ENCODE measurements at places on chromosomes 2 and 18. TPM values are rescaled to one million over a fixed set of nuclear protein-coding genes. Genes with fewer than 3 reads are reported as not detected.

TGFA gene
- total RNA-seq, result 14.3 TPM

CCDC85A gene
- total RNA-seq, result 31.0 TPM

EN1 gene
- not detected for total RNA-seq

GNAL gene
- total RNA-seq, result 92.9 TPM

ITGB6 gene
- under 0.01 TPM for total RNA-seq

IL1R1 gene
- total RNA-seq, result 0.41 TPM

KCNG2 gene
- under 0.01 TPM for total RNA-seq

WDSUB1 gene
- total RNA-seq, result 22.4 TPM

GALNT14 gene
- total RNA-seq, result 10.2 TPM

ICOS gene
- not detected for total RNA-seq

GCG gene
- 0.41 TPM for total RNA-seq

ASXL3 gene
- 87.2 TPM for total RNA-seq

RAMP1 gene
- total RNA-seq, result 6.9 TPM

SERPINB3 gene
- total RNA-seq, result not detected

IRS1 gene
- total RNA-seq, result 11.8 TPM

SCYGR4 gene
- not detected for total RNA-seq

RGPD4 gene
- total RNA-seq, result not detected

CYP27A1 gene
- total RNA-seq, result 2.9 TPM

NEDD4L gene
- total RNA-seq, result 108 TPM

SULT1C4 gene
- total RNA-seq, result 4.5 TPM

IL1R2 gene
- not detected for total RNA-seq

SELENOI gene
- 63.6 TPM for total RNA-seq

BBS5 gene
- 12.6 TPM for total RNA-seq

ARHGAP15 gene
- 19.2 TPM for total RNA-seq

RFX8 gene
- 0.41 TPM for total RNA-seq

ASAP2 gene
- total RNA-seq, result 32.2 TPM

RNF152 gene
- 106 TPM for total RNA-seq

AP1S3 gene
- 2.0 TPM for total RNA-seq

RASGRP3 gene
- total RNA-seq, result 7.7 TPM

LBX2 gene
- not detected for total RNA-seq

STK11IP gene
- total RNA-seq, result 13.0 TPM

DARS1 gene
- total RNA-seq, result 54.6 TPM

TRIM43 gene
- not detected for total RNA-seq

FOXD4L1 gene
- total RNA-seq, result 0.41 TPM

MAP3K19 gene
- total RNA-seq, result 0.41 TPM

ERBB4 gene
- total RNA-seq, result 75.0 TPM

GAREM2 gene
- 6.1 TPM for total RNA-seq

SKOR2 gene
- total RNA-seq, result not detected

EPC2 gene
- 106 TPM for total RNA-seq

DSG4 gene
- under 0.01 TPM for total RNA-seq

ZNF892 gene
- 29.8 TPM for total RNA-seq

REG3A gene
- total RNA-seq, result not detected

PKDCC gene
- 19.6 TPM for total RNA-seq

TYMS gene
- total RNA-seq, result 3.7 TPM

LRRC30 gene
- not detected for total RNA-seq

PLEK gene
- total RNA-seq, result 1.6 TPM

LCT gene
- total RNA-seq, result not detected

UGT1A8 gene
- total RNA-seq, result not detected

ALPG gene
- not detected for total RNA-seq

CSRNP3 gene
- total RNA-seq, result 214 TPM

TM4SF20 gene
- total RNA-seq, result not detected

AKAIN1 gene
- 4.5 TPM for total RNA-seq

STAMBP gene
- total RNA-seq, result 14.3 TPM

Measured in frontal cortex (tissue), 4 donors.